ENCODE measurements at places on chromosomes 4 and X.

DNA sequence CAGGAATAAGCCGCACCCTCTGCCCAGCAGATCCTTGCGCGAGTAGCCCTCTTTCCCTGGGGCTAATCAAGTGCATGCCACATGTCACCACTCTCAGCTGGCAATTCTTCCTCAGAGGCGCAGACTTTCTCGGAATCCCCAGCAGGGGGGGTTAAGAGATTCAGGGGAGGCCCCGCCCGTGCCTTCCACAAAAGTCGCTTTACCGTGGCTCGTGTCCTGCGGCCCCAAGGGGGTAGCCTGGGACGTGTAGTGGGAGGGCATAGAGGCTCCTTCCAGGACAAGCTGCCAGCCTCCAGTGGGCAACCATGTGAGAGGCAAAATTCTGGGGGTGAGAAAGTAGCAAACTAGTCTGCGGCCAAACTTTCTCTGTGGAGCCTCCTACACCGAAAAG is 652 bp downstream of the SRPX start:
- peak; percentile 35 for DNase-seq

- DNase-seq: no peak
These were observed 96.9 kb downstream of the TMEM47 start for GRCh38 chrX:34560180-34560579.

DNA sequence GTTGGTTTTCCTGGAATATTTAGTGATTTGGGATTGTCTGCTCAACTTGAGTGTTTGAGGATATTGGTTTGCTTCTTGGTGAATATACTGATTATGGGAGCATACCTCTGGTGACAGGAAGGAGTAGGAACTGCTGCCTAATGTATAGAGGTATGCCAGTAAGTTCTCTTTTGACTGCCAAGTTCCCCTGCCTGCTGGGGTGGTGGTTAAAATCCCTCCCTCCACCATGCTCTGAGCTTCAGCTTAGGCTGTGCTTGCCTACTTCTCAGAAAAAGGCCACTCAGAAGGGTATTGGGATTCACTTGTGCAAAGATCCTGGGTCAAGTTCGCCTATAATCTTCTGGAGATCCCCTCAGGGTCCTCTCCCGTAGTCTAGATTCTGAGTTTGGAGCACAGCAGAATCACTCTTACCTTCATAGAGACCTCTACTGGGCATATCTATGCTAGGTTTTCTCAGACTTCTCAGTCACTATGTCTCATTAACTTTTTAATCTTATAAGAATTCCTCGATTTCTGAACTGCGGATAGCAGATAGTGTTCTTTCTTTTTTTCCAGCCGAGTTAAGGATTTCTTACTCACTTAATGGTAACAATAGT is 44.7 kb upstream of the DCK start:
- no peak for DNase-seq

- DNase-seq: no peak
These were observed 116.0 kb downstream of the CPEB2 start for GRCh38 chr4:15118292-15118691.

DNA sequence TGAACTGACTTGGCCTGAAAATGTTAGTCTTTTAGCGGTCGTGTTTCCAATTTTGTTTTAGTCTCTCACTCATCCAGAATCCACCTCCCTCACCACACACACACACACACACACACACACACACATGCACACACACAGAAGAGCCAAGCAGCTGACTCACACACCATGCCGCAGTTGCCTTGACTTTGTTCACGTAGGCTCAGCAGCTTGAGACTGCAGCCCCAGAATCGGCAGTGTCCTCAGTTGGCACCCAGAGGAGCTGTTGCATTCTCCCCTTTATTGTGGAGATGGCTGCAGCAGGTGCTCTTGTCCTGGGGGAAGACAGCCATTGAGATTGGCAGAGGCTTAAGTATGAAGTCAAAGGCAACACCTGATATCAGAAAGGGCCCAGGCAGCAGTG is 20.9 kb upstream of the XPNPEP2 start:
- DNase-seq: peak; percentile 78

DNA sequence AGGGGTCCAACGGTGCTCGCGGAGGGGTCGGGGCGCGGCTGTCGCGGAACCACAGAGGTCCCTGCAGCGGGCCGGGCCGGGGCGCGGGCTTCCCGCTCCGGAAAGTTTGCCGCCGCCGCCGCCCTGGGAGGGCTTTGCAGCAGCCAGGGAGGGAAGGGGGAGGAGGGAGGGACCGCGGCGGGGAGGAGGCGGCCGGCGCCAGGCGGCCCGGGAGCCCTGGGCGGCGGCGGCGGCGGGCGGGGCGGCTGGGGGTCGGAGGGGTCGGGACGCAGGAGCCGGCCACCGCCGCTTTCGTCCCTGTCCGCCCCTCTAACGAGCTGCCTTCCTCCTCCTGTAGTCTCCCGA is 375 bp downstream of the FGFR3 start:
- DNase-seq: no peak

DNA sequence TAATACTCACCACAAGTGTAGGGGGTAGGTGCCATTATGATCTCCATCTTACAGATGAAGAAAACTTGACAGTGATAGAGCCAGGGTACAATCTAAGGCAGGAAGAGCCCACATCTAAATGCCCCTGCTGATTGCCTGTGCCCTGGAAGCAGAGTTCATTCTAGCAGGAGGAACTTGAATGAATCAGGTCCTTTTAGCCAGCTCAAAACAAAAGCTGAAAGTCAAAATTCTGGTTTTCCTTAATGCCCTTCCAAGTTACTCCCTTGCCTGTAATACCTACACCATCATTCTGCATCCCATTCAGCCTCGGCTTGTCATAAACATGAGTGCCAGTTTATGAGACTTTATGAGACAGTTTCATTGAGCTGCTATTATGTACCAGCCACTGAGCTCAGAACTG is 89.6 kb downstream of the SCD5 start:
- no peak for DNase-seq

GRCh38 chr4:158155656-158156356 is 17.0 kb downstream of the GASK1B start:
- DNase-seq: no peak

GRCh38 chrX:85107407-85107806 is 103.7 kb downstream of the APOOL start:
- no peak for DNase-seq

DNA sequence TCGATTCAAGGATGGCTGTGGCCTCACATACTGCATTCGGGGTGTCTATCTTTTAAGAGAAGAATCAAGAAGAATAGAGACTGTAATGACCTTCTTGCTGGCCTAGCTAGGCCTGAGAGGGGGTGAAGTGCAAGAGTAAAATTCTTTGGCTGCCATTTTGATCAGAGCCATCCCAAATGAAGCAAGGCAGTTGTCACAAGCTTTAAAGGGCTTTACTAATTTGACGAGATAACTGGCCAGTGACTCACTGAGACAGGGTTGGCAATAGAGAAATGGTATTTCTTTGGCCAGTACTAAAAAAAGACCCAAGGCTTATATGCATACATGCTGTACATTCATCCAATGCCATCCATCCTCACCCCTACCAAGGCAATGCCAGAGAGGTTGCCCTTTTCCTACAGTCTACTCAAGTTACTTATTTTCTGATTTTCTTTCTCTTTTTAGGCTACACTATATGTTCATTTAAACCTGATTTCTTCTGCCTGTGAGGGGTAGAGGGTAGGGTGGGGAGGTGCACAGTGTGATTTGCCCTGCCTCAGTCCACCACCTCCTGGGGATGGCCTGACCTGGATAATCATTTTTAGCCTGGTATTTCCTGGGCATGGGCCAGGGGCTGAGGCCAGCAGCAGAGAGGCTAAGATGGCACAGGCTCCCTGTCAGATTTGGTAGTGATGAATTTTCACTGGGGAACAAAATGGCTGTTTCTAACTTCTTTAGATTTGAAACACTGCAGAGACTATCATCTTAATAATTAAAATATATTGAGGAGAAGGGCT is 32.2 kb downstream of the ATG4A start:
- DNase-seq: no peak

DNA sequence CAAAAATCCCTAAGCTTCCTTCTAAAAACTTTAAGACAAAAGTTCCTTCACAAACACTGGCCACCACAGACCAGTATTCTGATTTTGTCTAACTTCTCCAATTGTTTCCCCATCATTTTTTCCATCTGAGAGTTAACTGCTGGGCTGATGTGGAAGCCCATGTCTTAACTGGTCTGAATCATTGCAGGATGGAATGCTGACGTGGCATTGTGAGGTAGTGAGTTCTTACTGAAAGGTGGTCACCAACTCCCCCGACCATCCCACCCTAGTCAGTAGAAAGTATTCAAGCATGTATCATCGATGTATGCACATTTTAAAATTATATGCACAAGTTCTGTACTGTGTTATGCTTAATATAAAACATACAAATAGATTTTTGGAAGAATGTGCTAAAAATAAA is 99.1 kb upstream of the SMIM10 start:
- no peak for DNase-seq

DNA sequence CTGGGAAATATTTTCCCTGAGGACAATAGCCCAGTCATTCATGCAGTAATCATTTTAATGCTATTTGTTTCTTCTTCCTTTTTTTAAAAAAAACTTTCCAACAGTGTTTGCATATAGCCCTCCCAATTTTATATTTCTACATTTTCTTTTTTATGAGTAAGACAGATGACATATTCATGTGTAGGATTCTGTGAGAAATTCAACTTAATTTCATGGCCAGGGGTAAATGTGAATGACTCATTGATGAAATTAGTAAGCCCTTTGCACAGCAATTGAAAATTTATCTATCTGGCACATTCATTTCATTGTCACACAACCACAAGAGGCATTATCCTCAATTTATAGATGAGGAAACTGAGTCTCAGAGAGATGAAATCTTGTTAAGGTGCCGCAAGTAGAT is 13.7 kb upstream of the SMIM20 start:
- no peak for DNase-seq

DNA sequence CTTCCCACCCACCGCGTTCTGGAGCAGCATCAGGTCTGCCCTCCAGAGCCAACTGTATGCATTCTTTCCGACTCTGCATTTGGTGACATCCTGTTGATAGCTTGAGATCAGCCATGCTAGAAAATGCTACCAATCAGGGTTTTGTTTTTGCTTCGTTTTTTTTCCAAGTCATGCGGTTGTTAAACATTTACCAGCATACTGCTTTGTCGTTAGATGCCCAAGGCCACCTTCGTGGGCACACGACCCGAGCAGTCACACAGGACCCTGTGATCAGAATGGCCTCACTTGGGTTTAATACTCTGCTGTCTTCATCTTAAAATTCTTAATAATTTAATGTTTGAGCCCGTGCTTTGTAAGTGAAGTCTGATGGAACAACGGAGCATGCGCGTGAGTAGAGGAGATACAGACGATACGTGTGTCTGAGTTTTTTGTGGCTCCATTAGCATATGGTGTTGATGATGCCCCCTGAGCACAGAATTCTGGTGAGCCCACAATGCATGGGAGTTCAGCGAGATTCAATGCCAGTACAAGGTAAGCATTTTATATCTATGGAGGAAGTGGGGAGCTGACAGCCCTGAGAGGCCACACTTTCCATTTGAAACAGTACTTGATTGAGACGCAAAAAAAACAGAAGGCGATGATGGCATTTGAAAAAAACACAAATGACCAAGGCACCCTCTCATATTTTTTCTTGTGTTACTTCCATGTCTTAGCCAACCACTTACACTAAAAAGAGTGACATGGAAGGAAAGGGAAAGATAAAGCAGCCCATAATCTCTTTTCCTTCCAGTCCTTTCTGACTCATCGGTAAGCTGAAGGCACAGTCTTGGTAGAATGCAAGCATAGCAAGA is 323.6 kb downstream of the BCOR start:
- no peak for DNase-seq

- no peak for DNase-seq
These were observed 5.0 kb downstream of the MAP7D3 start for GRCh38 chrX:136246201-136246600.
